Activated CD8-positive, alpha-beta memory T cell treated with anti-CD3 and anti-CD28 coated beads for 1 hour (primary cell): ENCODE measurements at places on chromosomes 3 and 15.

- no peak for DNase-seq
Observed at GRCh38 chr15:74422265-74422651, 11.5 kb downstream of the SEMA7A start.

GRCh38 chr15:53527996-53528395 is 231.5 kb downstream of the WDR72 start:
- no peak for DNase-seq

- no peak for DNase-seq
Observed at GRCh38 chr15:32643907-32644445, 2.5 kb downstream of the SCG5 start.

DNA sequence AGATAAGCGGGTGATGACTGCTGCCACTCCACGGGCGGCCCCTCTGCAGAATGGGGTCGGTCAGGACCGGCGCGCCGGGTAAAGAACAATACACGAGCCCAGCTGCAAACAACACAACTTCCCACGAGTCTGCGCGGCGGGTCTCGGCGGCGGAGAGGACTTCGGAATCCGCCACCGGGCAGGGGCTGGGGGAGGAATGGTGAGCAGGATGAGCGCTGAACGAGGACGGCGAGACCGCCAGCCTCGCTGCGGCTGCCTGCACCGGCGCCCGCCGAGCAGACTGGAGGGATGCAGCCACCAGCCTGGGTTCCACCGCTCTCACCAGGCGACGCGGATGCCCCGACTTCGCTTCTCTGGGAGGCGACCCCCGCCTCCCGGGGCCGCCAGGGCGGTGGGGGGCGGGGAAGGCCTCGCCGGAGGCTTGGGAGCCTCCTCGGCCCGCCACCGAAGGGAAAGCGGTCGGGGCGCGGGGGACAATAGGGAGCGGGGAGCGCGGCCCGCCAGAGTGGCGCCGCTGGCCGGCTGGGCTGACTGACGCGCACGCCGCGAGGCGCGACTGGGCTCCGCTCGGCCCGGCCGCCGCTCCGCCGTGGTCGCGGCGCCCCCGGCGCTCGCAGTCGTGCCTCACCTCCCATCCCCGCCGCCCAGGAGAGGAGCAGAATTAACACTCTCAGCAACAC is 515 bp downstream of the ADAM10 start:
- DNase-seq: no peak

DNA sequence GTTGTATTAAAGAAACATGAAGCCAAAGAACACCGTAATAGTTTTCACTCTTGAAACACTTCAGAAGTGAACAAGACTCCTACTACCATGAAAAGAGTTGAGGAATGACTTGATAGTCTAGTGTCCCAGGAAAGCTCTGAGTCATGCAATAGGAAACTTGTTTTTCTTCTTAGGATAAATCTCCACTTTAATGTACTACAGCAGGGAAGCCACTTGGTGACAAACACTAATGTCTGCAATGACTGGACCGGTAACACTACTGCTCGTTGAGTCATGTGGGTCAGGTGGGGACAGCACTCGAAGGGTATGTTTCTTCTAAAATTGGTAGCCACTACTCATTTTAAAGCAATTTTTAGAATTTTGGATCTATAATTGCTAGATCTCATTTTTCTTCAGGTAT is 291.7 kb upstream of the CNTN3 start:
- no peak for DNase-seq

- no peak for DNase-seq
Observed at GRCh38 chr3:156259896-156260295, 139.5 kb downstream of the KCNAB1 start.

DNA sequence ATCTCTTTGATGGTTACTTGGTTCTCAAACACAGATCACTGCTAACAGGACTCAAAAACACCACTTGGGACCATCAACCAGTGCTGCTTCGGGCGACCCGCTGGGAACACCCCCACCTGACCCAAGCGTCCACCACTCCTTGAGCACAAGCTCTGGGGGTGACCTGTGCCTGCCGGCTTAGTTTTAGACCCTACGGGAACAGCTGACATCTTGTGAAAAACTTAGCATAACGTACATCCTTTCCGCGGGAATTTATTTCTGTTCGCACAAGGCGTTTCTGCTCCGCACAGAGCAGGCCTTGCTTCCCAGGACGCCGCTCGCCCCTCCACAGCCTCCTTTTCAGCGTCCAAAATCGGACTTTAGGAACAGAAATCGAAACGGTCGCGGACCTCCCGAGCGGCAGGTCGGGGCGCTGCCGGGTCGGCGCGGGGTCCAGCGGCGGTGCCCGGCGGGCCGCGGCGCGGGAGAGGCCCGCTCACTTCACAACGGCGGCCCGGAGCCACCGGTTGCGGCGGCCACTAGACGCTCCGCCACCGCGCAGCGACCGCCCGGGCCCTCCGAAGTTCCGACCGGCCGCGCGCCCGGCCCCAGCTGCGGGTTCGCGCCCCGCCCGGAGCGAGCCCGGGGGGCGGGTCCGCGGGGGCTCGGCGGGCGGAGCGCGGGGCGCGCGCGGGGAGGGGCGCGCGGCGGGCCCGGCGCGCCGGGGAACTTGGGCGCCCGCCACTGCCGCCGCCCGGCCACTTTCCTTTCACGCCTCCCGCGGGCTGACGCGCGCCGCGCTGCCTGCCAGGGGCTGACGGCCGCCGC is 959 bp downstream of the SFMBT1 start:
- peak; percentile 25 for DNase-seq

- no peak for DNase-seq
Observed at GRCh38 chr3:20480786-20481365, 294.9 kb upstream of the SGO1 start.

GRCh38 chr3:50612234-50612882 is 784 bp upstream of the CISH start:
- no peak for DNase-seq

GRCh38 chr15:42155546-42156242 is 742 bp downstream of the PLA2G4F start:
- DNase-seq: no peak

- no peak for DNase-seq
Observed at GRCh38 chr3:23761440-23761896, 44.3 kb upstream of the UBE2E1 start.
